ENCODE measurements at places on chromosomes 2 and 18.

GRCh38 chr2:8886202-8886518 is 48.7 kb upstream of the KIDINS220 start:
- DNase-seq, result no peak

- no peak for DNase-seq
Measured at GRCh38 chr2:236853585-236854051, 232.1 kb upstream of the COPS8 start.

GRCh38 chr2:60159519-60159918 is 393.9 kb downstream of the BCL11A start:
- no peak for DNase-seq

DNA sequence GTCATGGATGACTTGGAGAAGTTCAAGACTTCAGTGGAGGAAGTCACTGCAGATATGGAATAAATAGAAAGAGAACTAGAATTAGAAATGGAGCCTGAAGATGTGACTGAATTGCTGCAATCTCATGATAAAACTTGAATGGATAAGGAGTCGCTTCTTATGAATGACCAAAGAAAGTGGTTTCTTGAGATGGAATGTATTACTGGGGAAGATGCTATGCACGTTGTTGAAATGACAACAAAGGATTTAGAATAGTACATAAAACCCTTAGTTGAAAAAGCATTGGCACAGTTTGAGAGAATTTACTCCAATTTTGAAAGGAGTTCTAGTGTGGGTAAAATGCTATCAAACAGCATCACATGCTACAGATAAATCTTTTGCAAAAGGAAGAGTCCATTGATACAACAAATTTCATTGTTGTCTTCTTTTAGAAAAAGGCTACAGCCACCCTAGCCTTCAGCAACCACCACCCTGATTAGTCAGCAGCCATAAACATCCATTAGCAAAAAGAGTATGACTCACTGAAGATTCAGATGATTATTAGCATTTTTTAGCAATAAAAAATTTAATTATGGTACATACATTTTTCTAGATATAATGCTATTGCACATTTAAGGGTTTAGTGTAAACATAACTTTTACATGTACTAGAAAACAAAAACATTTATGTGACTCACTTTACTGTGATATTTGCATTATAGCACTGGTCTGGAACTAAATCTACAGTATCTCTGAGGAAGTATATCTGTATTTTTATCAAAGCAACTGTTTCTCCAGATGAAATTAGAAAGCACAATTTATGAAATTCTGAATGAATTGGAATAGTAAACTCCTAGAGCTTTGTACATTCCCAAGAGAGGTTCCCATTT is 110.5 kb upstream of the TACR1 start:
- no peak for DNase-seq

GRCh38 chr2:30209227-30209626 is 22.1 kb upstream of the LBH start:
- no peak for DNase-seq

- DNase-seq, result no peak
Measured at GRCh38 chr18:33749834-33750233, 171.8 kb downstream of the ASXL3 start.

DNA sequence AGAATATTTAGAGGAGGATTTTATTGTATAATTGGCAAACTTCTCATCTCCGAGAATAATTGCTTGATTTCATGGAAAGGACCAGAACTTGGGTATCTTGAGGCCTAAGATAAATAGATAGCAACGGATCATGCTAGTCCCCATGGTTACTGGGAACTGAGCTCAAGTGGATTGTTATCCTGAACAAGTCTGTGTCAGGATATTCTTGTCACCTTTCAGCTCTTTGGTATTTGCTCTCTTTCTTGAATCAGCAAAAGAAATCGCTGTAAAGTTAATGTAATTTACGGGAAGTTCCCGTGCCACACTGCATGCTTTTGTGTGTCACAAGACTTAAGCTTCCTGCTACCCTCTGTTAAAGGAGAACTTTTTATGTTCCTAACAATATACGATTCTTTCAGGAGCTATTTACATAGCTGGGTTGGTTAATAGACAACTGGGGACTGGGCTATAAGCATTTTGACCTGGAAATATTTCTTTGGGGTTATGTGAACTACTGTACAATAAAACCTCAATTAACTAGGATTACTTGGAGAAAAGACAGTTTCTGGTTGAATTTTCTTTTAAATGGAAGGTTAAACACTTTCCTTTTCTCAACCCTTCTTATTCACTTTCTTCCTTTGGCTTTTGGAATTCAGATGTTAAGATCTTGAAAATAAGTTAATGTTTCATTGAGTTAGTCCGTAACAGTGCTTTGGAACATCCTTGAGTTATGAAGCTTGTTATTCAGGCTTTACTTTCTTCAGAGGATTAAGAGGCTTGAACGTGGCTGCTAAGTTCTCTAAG is 151.2 kb downstream of the FMNL2 start:
- DNase-seq, result peak; percentile 51

DNA sequence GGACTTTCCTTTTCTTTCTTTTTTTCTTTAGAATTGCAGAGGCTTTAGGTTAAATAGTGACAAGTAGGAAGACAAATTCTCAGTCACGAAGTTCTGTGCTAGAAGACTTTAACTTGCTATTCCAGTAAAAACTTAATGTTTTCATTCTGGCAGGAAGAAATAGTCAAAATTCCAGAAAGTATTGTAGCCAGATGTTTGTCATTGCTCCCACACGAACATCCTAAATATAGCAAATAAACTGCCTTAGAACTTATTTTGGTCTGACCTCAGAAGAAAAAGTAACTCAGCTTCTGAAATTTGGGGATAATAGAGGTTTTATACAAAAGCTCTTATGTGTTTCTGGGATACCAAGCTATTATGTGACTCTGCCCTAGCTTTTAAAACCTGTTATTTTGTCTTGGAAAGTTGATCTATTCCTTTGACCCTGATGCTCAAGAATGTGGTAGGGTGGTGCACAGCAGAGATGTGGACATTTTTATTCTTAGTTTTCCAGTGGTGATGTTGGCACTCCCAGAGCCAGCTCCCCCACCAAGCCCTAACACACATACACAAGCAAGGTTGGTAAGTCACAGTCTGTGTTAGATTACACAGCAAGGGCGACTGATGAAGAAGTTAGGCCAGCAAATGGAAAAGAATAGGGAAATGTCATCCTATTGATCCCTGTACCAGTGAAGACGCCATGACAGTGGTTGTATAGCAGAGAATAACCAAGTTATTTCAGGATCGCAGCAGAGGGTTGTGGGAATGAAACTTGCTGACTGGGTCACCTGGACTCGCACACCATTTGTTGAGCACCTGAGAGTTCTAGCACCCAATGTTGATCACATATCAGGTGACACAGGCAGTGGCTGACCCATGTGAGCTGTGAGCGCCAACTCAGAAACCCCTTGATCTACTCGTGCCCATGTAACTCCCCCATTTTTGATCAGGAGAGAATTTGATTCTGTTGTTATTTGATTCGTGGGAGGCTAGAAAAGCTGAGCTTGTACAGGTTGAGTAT is 23.7 kb downstream of the FARP2 start:
- DNase-seq, result no peak

GRCh38 chr18:79912994-79913831 is 38.2 kb downstream of the SLC66A2 start:
- DNase-seq, result no peak

GRCh38 chr2:161358838-161359237 is 50.6 kb downstream of the PSMD14 start:
- DNase-seq, result no peak

DNA sequence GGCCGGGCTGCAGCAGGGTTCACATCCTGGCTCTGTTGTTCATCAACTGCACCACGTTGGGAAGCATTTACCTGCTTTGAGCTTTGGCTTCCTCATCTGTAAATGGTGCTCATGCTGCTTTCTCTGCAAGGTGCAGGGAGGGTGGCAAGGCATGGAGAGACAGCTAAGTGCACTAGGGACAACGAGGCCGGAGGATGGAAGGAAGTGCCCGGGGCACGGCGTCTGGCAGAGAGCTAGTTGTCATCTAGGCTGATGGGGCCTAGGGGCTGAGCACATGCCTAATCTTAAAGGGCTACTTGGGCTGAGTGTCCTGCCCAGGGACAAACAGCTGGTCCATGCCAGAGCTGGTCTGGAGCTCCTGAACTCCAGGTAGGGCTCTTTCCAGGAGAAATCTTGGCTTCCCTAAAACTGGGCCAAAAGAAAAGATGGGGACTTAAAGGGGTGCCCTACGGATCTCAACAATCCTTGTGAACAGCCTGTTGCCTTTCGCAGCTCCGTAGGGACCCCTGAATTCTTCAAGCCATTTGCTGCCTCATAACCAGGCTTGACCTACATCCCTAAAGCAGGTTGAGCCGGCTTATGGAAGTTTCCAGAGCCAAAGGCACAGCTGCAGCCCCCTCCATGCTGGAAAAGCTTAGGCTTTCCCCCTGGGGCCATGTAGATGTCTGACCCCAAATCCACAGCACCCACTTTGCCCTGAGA is 130.8 kb downstream of the SMAD7 start:
- peak; percentile 2 for DNase-seq

GRCh38 chr2:154855138-154855537 is 156.6 kb downstream of the KCNJ3 start:
- no peak for DNase-seq

- no peak for DNase-seq
Measured at GRCh38 chr18:45197526-45197970, 417.7 kb upstream of the SLC14A2 start.

- DNase-seq, result no peak
Measured at GRCh38 chr2:213057977-213058376, 93.4 kb downstream of the IKZF2 start.

DNA sequence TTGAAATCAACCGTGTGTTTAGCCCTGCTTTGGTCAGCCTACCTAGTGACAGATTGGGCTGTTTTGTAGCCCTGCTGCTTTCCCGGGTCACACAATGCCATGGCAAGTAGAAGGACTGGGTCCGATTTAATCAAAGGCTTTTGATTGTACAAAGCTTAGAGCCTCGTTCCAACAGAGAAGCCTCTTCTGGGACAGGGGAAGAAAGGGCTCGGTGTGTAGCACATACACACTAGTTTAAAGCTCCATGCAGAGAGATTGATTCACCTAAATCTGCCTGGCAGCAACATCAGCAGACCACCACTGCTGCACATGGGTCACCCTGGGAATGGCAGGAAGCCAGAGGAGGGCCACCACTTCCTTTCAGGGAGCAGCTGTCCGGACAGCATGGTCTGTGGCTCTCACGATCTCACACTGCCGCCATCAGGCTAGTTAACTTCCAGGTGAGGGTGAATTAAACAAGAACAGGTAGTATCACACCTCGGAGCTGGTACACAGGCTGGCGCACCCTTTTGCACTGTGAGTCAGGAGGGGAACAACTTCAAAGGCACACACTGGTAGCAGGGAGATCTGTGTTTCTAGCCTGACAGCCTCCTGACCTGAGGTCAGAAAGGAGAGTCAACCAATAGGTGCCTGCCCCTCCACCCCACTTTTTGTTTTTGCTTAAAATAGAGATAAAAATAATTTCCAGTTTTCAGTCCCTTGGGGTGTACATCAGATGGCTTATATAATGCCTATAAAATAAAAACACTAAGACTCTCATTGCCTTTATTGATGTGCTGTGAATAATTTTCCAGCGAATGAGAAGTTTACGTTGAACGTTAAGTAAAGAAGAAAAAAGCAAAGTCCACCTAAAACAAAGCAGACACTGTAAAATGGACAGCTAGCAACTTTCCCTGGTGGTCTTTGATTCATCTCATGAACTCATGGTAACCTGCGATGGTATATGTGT is 108.5 kb downstream of the CDCA7 start:
- no peak for DNase-seq

DNA sequence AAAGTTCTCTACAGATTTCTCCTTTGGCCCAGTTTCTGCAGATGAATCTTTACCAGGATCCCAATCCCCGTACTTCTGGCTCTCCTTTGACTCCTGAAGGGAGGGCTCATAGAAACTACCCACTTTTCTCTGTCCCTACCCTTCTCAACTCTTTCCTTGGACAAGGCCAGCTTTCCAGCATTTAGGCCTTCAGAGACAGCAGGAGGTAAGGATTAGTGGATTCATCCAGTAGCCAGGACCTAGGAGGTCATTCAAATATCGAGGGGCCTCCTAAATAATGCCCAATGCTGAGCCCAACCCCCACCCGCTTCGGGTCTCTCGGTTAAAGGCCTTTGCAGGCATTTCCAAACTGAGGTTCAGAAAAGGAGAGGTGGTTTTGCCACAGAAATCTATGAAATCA is 4.8 kb upstream of the ZNF532 start:
- DNase-seq, result no peak

GRCh38 chr2:15945909-15946705 is 5.8 kb downstream of the MYCN start:
- DNase-seq, result no peak

DNA sequence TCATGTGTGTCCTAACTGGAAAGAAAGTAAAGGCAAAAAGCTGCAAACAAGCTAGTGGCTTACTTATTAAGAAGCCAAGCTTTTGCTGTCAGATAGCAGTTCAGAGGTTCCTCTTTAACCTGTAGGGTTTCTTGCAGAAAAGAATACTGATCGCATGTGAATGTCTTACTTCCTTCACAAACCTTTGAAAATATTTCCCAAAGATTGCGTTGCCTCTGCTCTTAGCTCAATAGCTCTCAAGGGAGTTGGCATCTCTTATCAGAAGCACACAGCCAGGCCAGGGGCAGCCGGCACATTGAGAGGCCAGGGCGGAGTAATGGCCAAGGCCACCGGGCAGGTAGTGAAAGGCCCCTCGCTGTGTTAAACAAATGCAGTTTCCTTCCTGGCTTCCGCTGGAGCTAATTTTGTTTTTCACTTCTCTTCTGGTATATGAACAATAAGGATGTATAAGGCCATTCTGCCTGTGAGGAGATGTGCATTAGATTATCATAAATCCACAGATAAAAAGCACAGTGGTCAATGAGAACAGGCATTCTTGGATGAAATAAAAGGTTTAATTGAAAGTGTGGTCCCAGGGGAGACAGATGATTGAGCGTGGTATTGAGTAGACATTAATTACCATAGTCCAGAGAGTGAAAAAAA is 542.4 kb upstream of the NRP2 start:
- DNase-seq, result peak; percentile 29

GRCh38 chr2:223928113-223929006 is 16.8 kb downstream of the WDFY1 start:
- DNase-seq, result no peak

DNA sequence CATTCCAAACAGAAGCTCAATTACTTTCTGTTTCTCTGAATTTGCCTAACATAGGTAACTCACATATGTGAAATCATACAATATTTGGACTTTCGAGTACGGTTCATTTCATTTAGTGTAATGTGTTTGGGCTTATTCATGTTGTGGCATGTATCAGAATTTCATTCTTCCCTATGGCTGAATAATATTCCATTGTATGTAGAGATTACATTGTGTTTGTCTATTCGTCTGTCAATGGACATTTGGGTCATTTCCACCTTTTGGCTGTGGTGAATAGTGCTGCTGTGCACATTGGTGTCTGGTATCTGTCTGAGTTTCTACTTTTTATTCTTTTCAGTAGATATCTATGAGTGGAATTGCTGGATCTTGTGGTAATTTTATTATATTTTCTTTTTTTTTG is 43.9 kb downstream of the LBH start:
- DNase-seq, result no peak

- peak; percentile 17 for DNase-seq
Measured at GRCh38 chr2:194319222-194319992, 1337.6 kb upstream of the SLC39A10 start.

All from HAP-1 (cell line).